ENCODE measurements at places on chromosomes 13 and 19.

DNA sequence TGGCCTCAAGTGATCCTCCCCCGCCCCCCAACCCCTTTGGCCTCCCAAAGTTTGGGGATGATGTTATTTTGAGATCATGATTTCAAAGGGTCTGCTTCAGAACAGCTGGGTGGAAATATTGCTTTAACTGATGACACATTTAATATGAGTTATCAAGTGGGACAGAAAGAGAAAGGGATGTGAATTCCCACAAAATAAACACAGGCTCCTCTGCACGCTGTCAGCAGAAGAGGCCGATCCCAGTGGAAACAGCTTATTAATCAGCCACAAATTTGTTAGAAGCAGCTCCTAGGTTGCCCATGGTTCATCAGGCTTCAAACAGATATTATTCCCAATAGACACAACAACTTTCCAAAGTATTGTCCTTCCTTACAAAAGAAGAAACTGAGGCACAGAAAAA lies 4.7 kb downstream of the DCLK1 start:
- no peak for DNase-seq

- DNase-seq = no peak
These were observed 122.3 kb downstream of the PCCA start for GRCh38 chr13:100211016-100211710.

DNA sequence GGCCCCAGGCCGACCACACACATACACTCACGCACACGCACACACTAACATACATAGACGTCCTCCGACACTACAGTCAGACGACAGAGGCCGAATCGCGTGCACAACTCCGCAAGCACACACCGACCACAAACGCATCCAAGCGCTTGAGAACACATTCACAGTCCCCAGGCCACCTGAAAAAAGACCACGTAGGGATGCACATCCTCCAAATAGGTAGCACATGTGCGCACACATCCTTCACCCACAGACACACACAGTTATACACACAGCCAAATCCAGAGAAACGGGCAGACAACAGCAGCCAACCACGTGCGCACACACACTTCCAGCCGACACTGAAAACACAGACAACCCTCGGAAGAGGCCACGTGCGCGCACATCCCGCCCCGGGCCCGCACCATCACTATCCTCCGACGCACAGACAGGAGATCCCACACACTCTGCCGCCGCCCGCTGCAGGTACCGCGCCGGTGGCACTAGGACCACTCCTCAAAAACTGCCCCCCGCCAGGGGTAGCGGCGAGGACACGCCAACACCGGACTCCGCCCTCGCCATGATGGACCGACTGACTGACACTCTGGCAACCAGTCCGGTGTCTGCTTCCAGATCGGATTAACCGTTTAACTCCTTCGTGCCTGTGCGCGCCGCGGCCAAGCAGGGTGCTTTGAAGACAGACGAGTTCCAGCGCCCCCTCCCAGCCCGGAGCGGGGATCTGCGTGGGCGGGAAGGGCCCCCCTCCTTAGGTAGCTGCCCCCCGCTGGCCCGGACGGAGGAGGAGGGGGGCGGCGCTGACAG lies 493 bp upstream of the PDE4A start:
- DNase-seq = no peak

GRCh38 chr19:48618278-48618915 lies 581 bp downstream of the RPL18 start:
- no peak for DNase-seq

- no peak for DNase-seq
These were observed 2.5 kb upstream of the FXYD3 start for GRCh38 chr19:35112995-35113688.

DNA sequence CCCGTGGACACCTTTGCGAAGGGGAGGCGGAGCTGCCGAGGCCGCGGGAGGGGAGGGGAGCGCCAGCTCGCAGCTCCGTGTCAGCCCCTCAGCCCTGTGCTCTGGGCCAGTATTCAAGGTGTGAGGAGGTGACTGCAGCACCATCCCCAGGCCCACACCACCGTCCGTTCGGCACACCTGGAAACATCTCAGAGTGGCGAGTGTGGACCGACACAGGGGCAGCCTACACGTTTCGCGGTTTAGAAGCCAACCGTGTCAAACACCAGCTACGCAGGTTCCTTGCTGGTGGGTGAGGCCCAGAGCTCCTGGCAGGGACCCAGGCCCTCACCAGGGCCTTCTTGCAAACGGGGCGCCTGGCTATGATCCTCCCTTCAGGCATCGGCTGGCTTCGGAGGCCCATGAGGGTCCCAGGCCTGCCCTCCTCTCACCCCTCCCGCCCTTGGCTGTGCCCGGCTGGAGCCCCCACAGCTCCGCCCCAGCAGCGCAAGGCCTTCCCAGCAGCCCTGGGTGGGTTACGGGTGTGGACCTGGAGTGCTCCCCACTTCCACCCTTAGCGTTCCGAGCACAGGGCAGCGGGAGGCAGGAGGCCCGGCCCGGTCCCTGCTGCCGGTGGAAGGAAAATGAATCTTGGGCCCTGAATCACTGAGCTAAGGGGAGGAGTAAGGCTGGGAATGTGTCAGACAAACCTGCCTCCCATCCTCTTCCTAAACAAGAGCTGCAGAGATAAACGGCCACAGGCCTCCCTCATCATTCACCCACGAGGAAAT lies 1.2 kb downstream of the C13orf46 start:
- no peak for DNase-seq

DNA sequence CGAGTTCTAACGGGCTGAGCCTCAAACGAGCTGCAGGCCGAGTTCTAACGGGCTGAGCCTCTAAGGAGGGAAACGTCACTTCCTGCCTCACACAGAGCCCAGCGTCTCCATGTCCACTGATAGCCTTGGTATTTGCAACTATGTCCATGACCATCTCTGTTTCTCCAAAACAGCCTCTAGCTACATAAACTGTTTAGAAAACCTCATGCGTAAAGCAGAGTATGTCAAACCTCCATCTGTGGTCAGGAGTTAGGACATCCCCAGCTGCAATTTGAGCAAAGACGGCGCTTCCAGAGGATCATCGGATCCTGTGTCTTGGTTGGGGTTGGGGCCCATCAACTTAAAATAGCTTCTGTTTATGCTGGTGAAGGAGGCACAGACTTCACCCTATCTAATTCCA lies 20.8 kb downstream of the RASA3 start:
- no peak for DNase-seq

DNA sequence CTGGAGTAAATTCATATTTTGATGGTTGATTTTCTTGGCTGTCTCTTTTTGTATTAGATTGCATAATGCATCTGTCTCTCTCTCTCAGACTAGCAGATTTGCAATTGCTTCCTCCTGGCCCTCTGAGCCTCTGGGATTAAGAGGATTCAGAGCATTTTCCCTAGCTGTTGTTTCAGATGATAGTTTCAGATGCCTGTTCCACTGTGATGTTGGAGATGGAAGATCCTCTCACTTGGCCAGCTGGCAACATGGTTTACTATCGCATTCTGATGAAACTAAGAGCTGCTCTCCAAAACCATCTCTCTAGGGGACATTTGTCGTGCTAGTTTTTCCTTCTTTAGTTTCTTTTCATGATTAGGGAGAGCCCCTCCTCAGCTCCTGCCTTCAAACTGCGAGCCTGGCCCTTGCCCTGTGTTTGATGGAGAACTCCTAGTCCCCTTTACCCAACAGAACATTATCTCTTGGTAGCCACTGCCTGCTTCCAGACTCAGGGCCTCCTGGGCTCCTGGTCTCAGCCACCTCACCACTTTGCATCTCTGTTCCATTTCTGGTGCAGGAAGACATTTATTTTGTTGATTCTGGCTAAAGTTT lies 244.6 kb downstream of the B3GLCT start:
- no peak for DNase-seq

- no peak for DNase-seq
These were observed 200.5 kb downstream of the KLF5 start for GRCh38 chr13:73259061-73260017.

GRCh38 chr13:24270639-24271141 lies 38.7 kb upstream of the C1QTNF9 start:
- peak; percentile 56 for DNase-seq

DNA sequence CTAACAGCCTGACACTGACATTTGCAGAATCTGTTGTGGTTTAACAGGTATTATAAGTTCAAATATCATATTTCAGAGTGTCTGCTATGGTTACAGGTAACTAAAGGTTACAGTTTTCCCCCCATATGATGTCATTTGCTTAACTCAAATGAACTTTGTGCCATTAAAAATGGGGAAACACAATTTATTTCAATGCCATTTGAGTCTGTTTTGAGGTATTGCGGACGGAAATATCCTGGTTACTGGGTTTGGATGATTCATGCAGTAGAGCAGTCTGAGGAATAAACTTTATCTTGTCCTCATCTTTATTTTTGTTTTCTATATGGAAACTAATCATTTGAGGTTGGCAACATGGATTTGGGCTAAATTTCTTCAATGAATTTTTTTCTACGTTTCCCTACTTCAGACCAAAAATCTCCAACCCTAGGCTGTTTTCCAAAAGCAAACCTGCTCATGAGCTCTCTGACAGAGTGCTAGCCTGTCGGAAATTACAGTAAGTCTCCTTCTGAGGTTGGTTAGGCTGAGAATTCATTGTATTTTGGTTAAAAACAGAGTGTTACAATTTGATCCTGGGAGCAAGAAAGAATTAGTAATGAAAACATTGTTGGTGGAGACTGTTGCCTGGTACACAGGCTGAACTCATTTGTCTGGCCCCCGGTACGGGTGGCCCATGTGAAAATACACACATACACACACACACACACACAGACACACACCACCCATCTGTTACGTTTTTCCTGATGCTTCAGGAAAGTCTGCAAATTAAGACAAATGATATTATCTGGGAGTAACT lies 66.1 kb downstream of the AKAP11 start:
- DNase-seq = no peak

GRCh38 chr19:39085392-39085791 lies 1.2 kb downstream of the ACP7 start:
- no peak for DNase-seq

- no peak for DNase-seq
These were observed 17.4 kb downstream of the KLK2 start for GRCh38 chr19:50890422-50891252.

- DNase-seq = no peak
These were observed 260.2 kb downstream of the DACH1 start for GRCh38 chr13:71606818-71607217.

DNA sequence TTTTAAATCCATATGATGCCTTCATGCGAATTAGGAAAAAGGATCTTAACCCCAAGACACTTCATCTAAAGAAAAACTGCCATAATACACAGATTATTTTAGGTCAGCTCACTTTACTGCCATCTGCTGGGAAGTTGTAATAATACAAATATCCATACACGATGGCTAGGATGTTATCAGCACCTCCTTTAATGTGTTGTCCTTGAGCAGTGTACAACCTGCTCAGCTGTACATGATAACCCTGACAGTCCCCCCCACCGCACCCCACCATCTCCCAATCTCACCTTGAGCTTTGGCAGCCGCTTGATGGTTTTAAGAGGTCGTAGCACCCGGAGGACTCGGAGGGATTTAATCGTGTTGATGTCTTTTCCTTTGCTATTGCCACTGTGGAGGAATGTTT lies 112.2 kb downstream of the IER2 start:
- DNase-seq = no peak

- no peak for DNase-seq
These were observed 19.6 kb downstream of the SUPT20H start for GRCh38 chr13:37039896-37040295.

GRCh38 chr13:53143757-53144339 lies 115.2 kb downstream of the OLFM4 start:
- no peak for DNase-seq

GRCh38 chr13:65499256-65499655 lies 1730.9 kb downstream of the PCDH9 start:
- no peak for DNase-seq

DNA sequence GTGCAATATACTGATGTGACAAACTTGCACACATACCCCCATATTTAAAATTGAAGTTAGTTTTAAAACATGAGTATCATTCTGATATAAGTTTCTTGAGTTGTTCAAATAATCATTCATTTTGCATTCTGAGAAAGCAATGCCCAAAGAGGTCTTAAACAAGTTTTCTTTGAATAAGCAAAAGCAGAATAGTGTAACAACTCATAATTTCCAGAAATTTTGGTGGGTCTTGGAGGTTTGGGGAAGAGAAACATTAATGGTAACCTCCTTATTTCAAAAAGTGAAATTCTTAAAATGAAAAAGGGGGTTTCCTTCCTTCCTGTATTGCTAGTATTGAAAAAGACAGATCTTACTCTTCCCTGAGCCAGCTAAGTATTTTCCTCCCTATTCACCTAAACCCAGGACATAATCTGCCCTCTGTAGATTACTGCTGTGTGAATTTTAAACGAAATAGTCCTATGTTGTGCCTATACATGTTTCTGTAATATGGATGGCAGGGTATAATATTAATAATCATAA lies 30.4 kb downstream of the SLC25A15 start:
- DNase-seq = no peak

DNA sequence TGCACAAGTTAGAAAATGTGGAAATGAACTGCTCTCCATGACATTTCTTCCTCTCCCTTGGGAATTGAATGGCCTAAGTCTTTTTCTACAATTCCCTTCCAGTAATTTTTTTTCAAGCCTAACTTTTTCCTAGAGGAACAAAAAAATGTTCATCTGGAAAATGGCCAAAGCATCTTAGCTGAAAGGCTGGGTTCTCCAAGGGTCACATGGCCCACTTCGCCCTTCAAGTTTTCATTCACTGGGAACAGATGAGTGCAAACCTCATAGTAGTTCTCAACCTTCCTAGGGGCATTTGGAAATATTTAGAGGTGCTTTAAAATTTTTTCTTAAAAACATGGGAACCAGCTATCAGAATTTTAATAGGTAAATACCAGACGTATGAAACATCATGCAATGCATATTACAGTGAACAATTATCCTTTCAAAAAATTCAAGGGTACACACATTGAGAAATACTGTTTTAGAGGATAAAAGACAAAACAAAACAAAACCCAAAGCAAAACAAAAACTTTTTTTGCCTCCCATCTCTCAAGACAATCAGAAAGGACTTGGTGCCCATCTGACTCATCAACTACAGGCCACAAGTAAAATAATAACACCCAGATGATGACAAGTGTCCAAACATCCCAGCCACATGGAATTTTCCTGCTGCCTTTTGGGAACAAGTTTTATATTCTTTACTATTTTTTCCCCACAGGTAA lies 208.8 kb downstream of the SLITRK6 start:
- DNase-seq = no peak

GRCh38 chr19:55581145-55581822 lies 636 bp upstream of the ZNF579 start:
- DNase-seq = no peak

DNA sequence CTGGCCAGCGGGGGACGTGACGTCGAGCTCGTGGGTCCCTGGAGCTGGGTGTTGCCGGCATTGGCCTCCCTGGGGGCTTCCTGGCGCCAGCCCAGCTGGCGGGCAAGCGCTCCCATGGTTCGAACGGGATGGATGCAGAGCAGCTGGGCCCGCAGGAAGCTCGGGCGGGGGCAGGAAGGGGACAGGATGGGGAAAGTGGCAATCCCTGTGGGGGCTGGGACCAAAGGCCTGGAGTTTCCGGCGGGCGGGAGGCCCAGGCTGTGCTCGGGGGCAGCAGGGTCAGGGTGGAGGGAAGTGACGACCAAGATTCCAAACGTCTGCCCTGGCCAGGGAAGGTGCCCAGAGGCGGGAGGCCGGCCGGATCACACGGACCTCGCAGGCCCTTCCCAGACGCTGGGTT lies 19.3 kb downstream of the PALM start:
- DNase-seq = no peak

Measured in effector CD4-positive, alpha-beta T cell (primary cell).